ENCODE measurements at places on chromosomes 7 and 10.
A peak's percentile ranks its signal among the peaks of the same experiment; 100 is the strongest.

DNA sequence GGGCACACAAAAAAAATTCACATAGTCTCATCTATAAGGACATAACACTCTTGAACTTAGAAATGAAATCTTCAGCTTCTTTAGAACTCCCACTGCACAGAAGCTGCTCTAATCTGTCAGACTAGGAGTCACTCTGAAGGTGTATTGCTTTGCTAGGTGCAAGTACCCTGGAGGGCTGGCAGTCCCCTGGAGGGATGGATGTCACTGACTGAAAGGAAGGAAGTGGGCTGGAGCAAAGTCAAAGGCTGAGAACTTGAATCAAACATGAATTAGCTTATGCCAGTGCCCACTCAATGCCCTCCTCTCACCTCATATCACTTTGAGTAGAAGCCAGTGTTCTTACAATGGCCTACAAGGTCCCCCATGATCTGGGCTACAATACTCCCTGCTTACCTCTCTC lies 140.3 kb upstream of the ANKRD1 start:
- no peak for DNase-seq

GRCh38 chr10:124105045-124105444 lies 11.6 kb upstream of the CHST15 start:
- DNase-seq = no peak

- DNase-seq = peak; percentile 95
Observed at GRCh38 chr7:87152112-87152896, at the start of gene DMTF1. TSS of gene DMTF1 (plus strand) at chr7:87152453. CDS start at chr7:87164942, 12,489 bp downstream.

DNA sequence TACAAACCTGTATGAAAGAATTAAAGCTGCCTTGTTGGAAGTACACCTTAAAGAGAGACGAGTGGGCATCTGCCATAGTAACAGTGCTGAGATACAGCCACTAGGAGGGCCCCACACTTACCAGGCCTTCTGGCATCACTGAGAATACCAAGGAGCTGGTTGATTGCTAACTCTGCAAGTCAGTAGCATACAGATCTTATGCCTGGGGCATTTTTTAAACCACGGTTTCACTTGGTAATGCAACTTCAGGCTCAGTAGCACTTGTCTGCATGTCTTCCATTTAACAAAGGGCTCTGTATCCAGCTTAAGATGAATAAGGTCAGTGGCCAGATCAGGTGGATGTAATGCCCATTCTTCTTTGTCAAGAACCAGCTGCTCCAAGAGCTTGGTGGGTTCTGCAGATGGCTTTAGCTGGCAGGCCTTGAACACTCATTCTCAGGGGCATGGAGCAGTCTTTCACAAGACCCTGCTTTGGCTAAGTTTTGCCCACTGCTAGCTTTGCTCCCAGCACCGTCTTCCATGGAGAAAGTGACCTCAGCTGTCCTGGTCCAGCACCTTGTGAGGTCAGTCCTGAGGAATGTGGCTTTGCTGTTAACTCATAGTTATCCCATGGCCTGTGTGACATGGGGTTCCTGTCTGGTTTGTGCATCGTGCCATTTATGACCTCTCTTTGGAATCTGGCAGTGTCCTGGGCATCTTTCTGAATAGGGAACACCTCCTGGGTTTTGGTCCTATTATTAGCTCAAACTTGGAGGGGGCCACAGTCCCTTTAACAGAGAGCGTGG lies 68.1 kb downstream of the BMPER start:
- DNase-seq = no peak

DNA sequence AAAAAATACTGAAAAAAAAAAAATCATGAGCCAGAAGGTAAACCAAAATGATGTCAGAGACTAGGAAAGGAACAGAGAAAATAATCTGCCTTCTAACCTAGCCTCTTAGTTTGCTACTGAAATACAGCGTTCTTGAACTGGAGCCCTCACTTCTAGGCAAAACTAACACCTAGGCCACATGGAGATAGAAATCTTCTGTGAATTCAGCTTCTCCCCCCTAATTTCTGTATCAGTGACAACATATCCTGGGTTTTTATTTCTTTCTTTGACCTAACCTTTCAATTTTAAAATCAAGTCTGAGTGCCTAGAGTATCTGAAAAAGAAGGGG lies 100.1 kb upstream of the GLCCI1 start:
- no peak for DNase-seq
